ENCODE measurements at places on chromosomes 4 and X.

- DNase-seq = no peak
Measured at GRCh38 chrX:140389331-140389730, 115.5 kb downstream of the SOX3 start.

DNA sequence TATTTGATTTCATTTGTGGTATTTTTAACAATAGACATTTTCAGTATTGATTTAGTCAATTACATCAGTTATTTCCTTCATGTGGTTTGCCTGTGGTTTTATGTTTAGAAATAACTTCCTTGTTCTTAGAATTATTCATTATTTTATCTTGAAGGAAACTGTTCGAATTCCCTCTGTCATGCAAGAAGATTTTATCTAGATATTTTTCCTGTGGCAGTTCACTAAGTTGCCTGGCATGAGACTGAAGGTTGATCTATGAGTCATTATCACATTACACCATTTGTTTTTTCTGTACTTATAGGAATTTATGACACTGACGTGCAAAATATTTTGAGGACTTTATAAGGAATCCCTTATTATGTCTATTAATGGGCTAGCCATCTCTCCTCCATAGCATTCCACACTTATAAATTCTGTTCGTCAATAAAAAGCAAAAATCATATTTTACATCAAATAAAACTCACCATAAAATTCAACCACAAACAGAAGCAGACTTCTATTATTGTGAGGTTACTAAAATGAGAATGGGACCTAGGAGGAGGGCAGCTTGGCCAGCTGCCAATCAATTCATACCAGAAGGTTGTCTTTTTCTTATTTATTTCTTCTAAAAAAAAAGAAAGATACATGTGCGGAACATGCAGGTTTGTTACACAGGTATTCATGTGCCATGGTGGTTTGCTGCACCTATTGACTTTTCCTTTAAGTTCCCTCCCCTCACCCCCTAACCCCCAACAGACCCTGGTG is 179.0 kb downstream of the KCNIP4 start:
- DNase-seq = no peak

- DNase-seq = no peak
Measured at GRCh38 chrX:129097668-129098067, 425.6 kb downstream of the SMARCA1 start.

- no peak for DNase-seq
Measured at GRCh38 chr4:89319756-89320155, 12.2 kb upstream of the GPRIN3 start.

DNA sequence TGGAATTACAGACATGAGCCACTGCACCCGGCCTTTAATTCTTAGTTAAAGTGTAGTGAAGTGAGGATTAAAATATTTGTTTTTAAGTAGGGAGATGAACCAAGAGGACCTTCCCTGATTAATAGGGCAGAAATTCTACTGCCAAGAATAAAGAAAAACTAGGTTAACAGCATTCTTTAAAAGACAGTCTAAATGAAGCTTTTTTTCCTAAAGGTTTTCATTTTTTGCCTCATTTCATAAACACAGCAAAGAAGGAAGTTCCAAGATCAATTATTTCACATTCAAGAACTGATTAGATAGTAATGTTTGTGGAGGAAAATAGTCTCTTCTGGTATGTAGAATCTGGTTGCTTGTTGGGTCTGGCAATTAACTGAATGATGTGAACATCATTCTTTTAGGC is 112.1 kb upstream of the ARSJ start:
- no peak for DNase-seq

- DNase-seq = no peak
Measured at GRCh38 chrX:19790829-19791228, 96.6 kb downstream of the SH3KBP1 start.
